ENCODE measurements at places on chromosomes 7 and 10. TPM values are rescaled to one million over a fixed set of nuclear protein-coding genes. Genes with fewer than 3 reads are reported as not detected.
A peak's percentile ranks its signal among the peaks of the same experiment; 100 is the strongest.

Gene GJD4
- 0.14 TPM for polyA plus RNA-seq

Gene CYP3A7
- 1.4 TPM for polyA plus RNA-seq

Gene SPDYE9
- 0.32 TPM for polyA plus RNA-seq

Gene CADPS2
- polyA plus RNA-seq, result 54.7 TPM

Gene LRMDA
- polyA plus RNA-seq, result 21.0 TPM

Gene TYW1
- 23.9 TPM for polyA plus RNA-seq

Gene ITIH5
- polyA plus RNA-seq, result 24.6 TPM

Gene FEZF1
- polyA plus RNA-seq, result not detected

Gene NYAP1
- polyA plus RNA-seq, result 2.4 TPM

Gene GPR158
- polyA plus RNA-seq, result 0.17 TPM

Gene NEUROG3
- polyA plus RNA-seq, result not detected

Gene WASHC2A
- polyA plus RNA-seq, result 80.8 TPM

Gene LIPN
- polyA plus RNA-seq, result not detected

Gene TMEM176A
- 96.6 TPM for polyA plus RNA-seq

Gene CPN1
- polyA plus RNA-seq, result 3.0 TPM

Gene SEC31B
- polyA plus RNA-seq, result 16.7 TPM

Gene NKX6-2
- 6.1 TPM for polyA plus RNA-seq

Gene CACUL1
- 31.6 TPM for polyA plus RNA-seq

DNA sequence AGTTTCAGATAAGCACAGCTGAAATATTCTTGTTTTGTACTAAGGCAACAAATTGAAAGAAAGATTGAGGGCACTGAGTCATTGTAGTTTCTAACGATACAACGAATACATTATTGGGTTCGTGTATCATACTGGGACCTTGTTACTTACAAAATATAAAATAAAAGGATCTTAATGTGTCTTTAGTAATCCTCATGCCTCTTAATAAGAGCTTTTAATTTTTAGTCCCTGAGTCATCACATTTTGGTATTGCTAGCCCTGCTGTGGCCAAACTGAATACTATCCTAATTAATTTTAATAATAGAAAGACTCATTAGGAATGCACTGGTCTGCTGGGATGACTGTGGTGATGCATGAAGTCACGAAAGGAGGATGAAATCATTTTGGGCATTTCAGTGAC lies 309.7 kb downstream of the EXOC4 start:
- no peak for DNase-seq

DNA sequence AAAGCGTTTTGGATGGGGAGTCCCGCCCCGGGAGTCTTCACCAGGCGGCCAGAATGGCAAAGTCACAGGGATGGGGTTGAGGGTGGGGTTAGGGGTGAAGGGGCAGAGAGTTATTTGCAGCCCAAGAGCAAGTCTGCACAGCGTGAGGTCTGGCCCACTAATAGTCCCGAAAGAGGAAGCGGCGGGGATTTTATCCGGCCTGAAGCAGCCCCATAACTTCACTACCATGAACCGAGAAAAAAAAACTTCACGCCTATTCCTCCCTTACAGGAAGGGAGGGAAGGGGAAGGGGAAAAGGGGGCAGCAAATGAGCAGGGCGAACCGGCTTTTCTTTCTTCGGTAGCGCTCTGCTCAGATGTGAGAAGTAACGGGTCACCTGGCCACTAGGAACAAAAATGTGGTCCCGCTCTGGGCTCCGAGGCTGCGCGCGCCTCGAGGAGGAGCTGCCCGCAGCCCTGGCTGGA lies 712 bp downstream of the ITPRIP start:
- no peak for DNase-seq

DNA sequence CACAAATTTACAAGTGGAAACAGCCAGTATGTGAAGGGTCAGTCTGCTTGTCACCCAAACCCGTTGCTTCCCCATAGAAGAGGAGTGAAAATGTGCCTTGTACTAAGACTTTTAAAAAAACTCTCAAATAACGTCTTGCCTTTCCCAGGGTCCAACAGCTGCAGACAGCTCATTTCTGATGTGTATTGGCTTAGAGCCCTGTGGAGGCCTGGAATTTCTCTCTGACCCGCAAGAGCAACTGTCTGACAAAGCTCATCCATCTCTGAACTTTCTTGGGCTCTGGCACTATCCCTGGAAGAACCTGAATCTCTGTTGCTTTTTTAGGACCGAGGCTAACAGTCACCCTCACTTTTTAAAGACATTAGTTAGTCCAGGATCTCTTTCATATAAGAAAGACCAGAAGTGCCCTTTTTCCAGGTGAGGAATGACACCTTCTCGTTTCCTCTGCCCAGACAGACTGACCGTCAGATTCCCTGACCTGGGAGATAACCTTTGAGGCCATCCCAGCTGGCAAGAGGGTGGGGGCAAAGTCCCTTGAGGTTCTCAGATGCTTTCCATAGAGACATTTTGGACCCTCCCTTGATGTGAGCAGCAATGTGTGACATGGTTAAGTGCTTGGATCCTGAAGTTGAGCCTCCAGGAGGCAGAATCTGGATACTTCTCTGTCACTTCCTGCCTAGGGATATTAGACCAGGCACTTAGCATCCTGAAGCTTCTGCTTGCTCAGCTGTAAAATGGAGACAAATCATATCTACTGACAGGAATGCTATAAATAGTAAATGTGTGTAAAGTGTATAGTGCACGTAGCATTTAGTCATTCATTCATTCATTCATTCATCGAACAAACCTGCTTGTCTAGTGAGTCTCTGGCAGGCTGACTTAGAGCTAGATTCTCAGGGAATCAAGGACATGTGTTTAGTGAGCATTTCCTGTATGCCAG lies 4.5 kb upstream of the NODAL start:
- DNase-seq, result no peak

DNA sequence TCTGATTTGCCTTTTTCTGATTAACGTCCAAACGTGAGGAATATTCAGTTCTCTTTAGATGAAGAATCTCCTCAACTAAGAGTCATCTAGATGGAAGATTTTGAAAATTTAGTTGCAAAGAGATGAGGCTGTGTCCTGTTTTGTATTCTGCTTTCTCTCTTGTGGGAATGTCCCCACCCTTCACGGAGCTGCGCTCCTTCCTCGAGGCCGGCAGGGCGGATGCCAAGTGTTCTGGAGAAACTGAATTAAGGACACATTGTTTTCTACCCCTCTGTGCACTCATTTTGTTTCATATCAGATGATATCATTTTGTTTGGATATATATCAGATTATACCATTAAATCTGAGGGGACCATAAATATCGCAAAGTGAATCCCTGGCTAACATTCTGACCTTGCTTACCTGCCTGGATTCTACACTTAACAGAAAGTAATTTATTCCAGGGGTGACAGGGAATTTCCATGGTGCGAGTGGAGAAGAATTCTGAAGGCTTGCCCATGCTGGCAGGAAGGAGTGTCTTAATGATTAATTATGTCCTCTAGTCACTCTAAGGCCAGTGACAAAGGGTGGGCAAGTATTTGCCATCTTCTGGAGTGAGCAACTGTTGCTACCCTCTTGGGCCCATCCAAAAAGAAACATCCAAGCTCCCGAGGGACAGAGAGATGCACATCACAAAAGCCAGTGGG lies 47.9 kb upstream of the IGFBP3 start:
- DNase-seq, result no peak

GRCh38 chr7:22591271-22591670 lies 91.3 kb upstream of the STEAP1B start:
- no peak for DNase-seq

GRCh38 chr10:110115784-110116520 lies 91.5 kb upstream of the MXI1 start:
- no peak for DNase-seq

DNA sequence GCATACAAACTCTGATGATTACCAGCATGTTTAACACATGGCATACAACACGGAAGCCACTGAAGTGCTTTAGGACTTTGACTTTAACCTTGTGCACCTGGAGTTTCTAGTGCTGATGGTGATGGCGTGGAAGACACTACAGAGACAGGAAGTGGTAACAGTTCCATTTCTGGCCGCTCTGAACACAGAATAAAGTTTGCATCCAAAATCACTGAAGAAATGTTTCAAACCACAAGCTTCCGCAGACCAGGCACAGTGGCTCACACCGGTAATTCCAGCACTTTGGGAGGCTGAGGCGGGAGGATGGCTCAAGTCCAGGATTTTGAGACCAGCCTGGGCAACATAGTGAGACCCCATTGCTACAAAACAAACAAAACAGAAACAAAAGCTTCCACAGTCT lies 40.3 kb upstream of the TNPO3 start:
- DNase-seq, result no peak

GRCh38 chr7:5692112-5692844 lies 89.2 kb downstream of the RNF216 start:
- no peak for DNase-seq

- DNase-seq, result no peak
These were observed 73.1 kb downstream of the CD36 start for GRCh38 chr7:80711531-80711930.

DNA sequence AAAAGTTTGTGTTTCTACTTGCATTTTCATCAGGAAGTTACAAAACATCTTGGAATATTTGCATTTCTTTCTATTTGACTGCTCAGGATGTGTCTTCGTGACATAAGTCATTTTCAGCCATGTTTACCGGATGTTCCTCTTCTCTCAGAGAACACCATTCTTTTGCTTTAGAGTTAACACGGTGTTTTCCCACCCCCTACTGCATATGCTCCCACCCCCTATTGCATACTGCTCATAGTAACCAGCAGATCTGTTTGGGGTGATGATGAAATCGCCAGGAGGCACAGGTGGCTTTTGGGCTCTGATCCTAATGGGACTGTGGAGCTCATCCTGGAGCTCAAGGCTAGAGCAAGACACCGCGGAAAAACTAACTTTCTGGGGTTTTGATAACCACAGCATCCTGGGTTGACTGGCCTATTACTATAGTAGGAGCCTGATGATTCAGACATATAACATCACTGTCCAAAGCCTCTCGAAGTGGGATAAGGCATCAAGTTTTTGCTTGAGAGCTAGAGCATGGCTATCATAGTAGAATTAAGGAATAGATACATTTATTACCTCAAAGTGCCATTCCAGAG lies 65.1 kb upstream of the BET1 start:
- DNase-seq, result no peak

- DNase-seq, result peak; percentile 39
These were observed 83.7 kb downstream of the SLC16A9 start for GRCh38 chr10:59625721-59626522.

DNA sequence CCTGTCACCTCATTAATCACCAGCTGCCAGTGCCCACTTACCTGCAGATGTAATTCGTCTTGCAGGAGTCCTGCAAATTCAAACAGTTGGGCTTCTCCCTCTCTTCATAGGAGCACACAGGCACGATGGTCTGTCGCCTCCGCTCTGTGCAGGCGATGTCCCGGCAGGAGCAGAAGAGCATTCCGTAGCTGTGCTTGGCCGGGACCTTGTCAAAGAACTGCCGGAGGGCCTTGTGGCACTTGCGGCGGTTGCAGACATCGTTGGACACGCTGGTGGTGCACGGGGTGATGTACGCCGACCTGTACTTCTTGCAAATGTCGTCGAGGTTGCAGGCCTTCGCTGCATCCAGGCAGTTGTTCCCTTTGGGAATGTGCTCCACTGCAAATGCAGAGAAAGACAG lies 147.8 kb downstream of the GFRA1 start:
- no peak for DNase-seq

GRCh38 chr7:132656846-132657776 lies 80.8 kb upstream of the PLXNA4 start:
- no peak for DNase-seq

- DNase-seq, result no peak
These were observed 210.7 kb upstream of the GNAI1 start for GRCh38 chr7:79923953-79924352.

DNA sequence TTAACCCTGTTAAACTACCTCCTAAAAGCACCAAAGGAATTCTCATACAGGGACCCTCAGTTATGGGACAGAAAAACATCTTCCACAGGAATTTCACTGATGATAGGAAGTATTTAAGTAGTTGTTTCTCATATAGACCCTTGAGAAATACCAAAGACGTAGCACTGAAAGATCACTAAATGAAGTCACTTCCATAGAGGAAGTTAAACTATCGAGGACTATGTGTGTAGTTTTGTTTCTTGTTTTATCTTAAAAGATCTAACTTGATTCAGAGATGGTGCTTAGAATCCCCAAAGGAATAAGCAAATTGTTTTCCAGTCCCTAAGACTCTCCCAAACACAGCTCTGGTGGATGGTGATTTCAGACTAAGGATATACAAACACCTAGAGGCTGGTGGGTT lies 94.8 kb upstream of the AFAP1L2 start:
- DNase-seq, result no peak

DNA sequence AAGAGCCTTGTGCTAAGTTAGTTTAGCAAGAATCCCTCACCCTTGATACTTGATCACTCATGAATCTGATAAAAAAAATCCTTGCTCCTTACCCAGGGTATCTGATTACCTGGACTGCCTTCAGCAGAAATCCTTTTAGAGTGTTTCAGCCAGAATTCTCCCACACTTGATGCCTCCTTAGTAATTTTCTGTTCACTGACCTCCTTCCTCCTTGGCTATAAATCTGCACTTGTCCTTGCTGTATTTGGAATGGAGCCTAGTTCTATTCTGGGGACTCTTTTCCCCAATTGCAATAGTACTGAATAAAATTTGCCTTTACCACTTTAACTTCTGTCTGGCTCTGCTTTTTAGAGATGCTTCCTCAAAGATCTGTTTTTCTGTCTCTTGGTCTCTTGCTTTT lies 84.9 kb downstream of the RPS24 start:
- DNase-seq, result no peak

DNA sequence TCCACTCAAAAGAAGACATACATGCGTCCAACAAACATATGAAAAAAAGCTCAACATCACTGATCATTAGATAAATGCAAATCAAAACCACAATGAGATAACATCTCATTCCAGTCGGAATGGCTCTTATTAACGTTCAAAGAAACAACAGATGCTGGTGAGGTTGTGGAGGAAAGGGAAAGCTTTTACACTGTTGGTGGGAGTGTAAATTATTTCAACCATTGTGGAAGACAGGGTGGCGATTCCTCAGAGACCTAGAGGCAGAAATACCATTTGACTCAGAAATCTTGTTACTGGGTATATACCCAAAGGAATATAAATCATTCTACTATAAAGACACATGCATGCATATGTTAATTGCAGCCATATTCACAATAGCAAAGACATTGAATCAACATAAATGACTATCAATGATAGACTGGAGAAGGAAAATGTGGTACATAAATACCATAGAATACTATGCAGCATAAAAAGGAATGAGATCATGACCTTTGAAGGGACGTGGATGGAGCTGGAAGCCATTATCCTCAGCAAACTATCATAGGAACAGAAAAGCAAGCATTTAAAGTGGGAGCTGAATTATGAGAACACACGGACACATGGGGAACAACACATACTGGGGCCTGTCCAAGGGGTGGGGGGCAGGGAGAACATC lies 28.4 kb downstream of the PCDH15 start:
- no peak for DNase-seq
